ENCODE measurements at places on chromosomes 6 and 20.

- no peak for DNase-seq
Measured at GRCh38 chr6:125957845-125958244, 1.3 kb downstream of the HINT3 start.

DNA sequence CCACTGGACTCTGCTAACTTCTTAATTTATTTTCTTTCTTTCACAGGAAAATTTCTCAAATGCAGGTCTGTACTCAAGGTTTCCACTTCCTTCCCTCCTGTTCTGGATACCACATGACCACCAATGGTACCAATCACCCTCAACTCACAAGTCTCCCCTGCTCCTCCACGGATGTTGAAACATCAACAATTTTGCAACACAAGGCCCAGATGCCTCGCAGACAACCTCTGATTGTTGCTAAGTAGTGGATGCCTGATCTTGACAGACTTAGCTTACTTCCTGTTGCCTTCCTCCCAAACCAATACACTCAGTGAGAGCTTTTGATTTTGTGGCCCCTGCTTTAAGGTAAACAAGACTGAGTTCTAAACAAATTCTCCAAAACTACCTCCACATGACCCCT is 146.6 kb downstream of the FRK start:
- no peak for DNase-seq

- DNase-seq, result peak; percentile 35
Measured at GRCh38 chr6:33905071-33905609, 101.3 kb upstream of the MLN start.

DNA sequence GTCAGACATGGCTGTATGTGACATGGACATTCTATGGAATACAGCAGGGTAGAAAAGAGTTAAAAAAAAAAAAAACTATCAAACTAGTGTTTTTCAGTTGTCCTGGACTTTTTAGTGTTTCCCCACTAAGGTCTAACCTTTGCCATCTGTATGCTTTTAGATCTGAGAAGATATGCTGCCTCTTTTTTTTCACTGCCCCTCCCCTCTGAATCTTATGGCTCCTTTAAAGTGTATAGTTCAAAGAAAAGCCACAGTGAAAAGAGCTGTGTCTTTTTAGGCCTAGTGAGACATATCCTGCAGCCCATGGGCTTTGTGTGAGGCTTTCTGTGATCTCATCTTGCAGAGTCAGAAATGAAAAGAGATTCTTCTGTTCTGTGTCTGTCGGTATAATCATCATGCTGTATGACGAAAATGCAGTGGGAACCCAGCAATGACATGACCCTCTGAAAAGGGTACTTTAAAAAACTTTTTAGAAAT is 29.3 kb downstream of the ADGRG6 start:
- DNase-seq, result peak; percentile 11

GRCh38 chr20:51187261-51187660 is 164.4 kb upstream of the KCNG1 start:
- no peak for DNase-seq

- peak; percentile 26 for DNase-seq
Measured at GRCh38 chr6:137025786-137026730, 18.7 kb downstream of the IL20RA start.

DNA sequence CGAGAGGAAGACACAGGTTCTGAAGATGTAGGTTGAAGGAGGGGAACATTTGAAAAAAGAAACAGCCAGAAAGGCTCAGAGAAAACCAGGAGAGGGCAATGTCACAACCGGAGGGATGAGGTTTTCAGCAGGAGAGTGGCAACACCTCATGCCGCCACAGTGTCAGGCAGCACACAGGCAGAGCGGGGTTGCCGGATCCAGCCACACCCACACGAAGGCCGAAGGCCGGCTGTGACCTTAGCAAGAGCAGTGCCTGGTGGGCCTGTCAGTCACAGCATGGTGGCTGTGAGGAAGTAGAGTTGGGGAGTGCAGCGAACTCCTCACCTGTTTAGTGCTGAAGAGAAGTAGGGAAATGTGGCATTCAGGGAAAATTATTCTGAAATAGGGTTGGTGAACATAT is 14.0 kb downstream of the HDDC2 start:
- no peak for DNase-seq

- DNase-seq, result no peak
Measured at GRCh38 chr20:60424267-60424902, 466.2 kb downstream of the CDH26 start.

Data from activated T-cell treated with anti-CD3 and anti-CD28 coated beads, Interleukin-2, amount 50 U/mL, for 72 hours (primary cell).